Breast epithelium (tissue), 4 donors: ENCODE measurements at places on chromosomes 4 and X. TPM values are rescaled to one million over a fixed set of nuclear protein-coding genes. Genes with fewer than 3 reads are reported as not detected.

CT45A5 gene
- not detected for total RNA-seq

CXCL8 gene
- total RNA-seq, result 0.64 TPM

FGG gene
- not detected for total RNA-seq

RAB40A gene
- total RNA-seq, result 0.48 TPM

PNMA3 gene
- not detected for total RNA-seq

HERC5 gene
- 5.0 TPM for total RNA-seq

TBCK gene
- 46.9 TPM for total RNA-seq

PSMD10 gene
- 36.1 TPM for total RNA-seq

PDGFRA gene
- 125 TPM for total RNA-seq

NHSL2 gene
- total RNA-seq, result 9.2 TPM

- no peak for DNase-seq
Observed at GRCh38 chr4:53161787-53162433, 204.0 kb downstream of the SCFD2 start.

GRCh38 chr4:176999935-177000543 lies 207.3 kb upstream of the VEGFC start:
- DNase-seq, result peak; percentile 18

DNA sequence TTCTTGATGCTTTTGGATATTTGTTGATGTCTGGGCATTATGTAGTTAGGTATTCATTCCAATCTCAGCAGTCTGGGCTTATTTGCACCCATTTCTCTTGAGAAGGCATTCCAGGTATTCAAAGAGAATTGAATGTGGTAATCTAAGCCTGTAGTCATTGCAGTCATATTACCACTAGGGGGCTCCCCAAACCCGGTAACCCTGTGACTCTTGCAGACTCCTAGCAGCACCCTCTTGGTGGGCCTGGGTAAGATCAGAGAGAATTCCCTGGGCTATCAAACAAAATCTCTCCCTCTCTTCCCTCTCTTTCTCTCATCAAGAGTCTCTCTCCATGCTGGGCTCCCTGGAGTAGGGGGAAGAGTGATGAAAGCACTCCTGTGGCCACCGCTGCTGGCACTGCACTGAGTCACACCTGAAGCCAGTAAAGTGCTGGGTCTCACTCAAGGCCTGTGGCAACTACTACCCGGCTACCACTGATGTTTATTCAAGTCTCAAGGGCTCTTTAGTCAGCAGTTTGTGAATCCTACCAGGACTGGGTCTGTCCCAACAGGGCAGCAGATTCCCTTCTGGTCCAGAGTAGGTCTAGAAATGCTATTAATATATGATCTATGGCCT lies 187.7 kb upstream of the NUDT10 start:
- DNase-seq, result no peak

GRCh38 chr4:67638136-67638535 lies 62.8 kb downstream of the UBA6 start:
- no peak for DNase-seq

DNA sequence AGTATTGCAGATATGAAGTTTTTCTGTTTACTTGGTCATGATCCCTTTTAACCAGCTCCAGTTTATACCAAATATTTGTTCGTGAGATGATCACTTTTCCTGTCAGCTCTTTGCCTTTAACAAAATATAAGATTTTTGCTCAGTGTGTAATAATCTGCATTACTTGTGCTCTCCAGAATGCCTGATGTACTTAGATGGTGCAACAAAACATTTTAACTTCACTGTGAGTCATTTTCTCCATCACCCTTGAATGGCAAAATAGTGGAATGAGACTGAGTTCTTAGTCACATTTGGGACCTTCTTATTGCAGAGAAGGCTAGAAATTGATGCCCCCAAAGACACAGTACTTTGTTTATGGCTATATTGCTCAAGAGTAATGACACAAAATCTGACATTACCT lies 252.0 kb downstream of the FRMPD4 start:
- no peak for DNase-seq

- DNase-seq, result no peak
Observed at GRCh38 chr4:119693126-119693525, 64.5 kb upstream of the PDE5A start.

DNA sequence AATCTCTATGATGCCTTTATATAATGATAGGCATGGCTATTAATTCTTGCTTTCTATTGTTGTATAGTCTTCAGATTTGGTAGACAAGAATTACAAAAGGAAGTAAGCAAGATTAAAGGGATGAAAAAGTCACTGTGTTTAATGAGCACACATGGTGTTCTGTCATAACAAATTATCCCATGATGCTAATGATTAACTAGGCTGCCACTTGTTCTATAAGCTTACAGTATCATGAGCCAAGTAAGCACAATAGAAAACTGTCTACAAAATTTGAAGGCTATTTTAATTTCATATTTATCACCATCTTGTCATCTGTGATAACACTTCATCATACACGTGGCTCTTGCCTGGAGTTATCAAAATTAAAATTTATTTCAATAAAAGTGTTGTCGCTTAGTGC lies 466.7 kb downstream of the GASK1B start:
- no peak for DNase-seq

GRCh38 chrX:49287665-49288064 lies 15.8 kb upstream of the GAGE10 start:
- no peak for DNase-seq

DNA sequence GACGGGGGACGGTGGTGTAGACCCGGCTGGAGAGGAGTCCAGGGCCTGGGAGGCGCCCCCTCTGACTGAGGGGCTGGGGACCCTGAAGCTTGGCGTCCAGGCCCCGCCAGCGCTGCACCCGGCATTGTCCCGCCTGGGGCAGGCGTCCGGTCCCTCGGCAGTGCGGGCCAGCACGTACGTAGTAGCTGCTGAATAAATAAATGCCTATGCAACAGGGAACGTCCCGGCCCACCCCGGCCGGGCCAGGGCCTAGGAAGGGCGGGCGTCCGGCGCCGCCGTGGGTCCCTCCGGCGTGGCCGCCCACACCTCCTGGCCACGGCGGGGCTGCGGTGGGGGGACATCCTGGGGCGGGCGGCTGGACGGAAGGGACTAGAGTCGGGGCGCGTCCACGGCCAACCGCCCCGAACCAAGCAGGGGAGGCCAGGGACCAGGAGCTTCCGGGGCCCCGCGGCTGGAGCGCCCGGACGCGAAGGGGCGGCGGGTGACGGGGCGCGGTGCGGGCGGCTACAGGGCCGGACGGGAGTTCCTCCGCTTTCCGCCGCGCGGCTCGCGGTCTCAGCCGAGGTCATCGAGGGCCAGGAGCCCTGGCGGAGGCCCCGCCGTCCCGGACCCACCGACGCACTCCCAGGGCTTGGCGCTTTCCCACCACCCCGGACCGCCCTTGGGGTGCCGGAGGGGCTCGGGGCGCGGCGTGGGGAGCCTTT lies 886 bp upstream of the WWC2 start:
- DNase-seq, result peak; percentile 60

DNA sequence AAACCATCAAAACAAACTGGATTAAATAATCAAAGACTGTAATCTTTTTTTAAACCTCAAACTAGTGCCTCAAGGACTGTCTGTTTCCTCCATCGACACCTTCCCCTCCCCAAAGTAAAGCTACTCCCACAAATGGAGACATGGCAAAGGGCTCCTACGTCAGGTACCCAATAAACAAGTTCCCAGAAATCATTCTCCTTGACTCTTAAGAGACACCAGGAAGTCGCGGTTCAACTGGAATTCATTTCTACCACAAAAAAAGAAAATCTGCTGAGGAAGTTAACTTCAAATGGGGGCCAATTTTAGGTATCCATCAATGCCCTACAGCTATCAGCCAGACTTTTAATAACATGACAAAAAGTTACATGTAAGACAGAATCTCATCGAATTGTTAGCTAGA lies 2.5 kb downstream of the RPS4X start:
- DNase-seq, result no peak

- no peak for DNase-seq
Observed at GRCh38 chr4:170004651-170005295, 21.4 kb downstream of the MFAP3L start.

DNA sequence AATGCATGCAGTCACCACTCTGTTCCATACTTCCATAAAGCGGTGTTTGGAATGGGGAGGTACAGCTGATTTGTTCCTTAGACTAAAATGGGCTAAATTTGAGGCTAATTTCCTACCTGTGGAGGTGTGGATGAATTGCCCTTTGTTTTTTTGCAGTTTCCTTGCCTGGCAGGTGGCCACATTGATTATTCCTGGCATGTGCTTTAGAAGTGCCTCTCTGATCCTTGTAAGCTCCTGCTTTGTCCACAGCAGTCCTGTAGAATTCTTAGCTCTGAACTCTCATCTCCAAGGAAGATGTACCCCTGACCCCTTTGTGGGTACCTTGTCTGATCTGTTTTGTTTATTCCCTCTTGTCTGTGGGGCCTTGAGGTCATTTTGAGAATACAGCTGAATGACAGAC lies 136.8 kb downstream of the ADGRL3 start:
- DNase-seq, result no peak

DNA sequence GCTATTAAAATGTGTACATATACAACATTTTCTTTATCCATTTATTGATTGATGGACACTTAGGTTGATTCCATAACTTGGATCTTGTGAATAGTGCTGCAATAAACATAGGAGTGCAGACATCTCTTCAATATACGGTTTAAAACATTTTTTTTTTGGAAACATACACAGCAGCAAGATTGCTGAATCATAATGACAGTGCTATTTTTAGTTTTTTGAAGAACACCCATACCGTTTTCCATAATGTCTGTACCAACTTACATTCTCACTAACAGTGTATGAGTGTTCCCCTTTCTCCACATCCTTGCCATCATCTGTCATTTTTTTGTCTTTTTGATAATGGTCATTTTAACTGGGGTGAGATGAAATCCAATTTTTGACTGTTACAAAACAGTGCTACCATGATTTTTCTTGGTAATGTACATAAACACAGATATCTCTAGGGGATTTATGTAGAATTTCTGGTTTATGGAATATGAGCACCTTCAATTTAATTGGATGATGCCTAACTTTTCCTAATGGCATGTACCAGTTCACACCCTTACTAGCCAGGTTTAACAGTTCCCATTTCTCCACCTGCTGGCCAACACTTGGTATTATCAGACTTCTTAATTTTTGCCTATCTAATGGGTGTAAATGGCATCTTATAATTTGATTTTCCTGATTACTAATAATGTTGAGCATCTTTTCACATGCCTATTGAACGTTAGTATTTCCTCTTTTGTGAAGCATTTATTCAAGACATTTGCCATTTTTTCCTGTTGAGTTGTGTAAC lies 21.0 kb upstream of the TMSB15B start:
- DNase-seq, result no peak

- no peak for DNase-seq
Observed at GRCh38 chr4:121358473-121358872, 22.3 kb downstream of the QRFPR start.

DNA sequence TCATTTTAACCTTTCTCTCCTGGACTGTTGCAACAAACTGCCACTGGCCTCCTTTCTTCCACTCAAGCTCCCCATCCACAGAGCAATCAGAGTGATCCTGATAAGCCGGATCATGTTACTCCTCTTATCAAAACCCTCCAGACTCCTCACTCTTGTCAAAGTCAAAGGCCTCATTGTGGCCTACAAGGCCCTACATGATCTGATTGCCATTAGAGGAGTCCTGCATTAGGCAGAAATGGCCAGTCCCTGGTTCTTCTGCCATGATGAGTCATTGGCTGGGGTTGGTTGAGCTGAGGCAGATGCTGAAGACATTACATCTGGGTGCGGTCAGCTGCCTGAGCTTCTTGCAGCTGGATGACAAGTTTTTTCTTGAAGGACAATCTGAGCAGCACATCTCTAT lies 32.7 kb upstream of the CASK start:
- no peak for DNase-seq

DNA sequence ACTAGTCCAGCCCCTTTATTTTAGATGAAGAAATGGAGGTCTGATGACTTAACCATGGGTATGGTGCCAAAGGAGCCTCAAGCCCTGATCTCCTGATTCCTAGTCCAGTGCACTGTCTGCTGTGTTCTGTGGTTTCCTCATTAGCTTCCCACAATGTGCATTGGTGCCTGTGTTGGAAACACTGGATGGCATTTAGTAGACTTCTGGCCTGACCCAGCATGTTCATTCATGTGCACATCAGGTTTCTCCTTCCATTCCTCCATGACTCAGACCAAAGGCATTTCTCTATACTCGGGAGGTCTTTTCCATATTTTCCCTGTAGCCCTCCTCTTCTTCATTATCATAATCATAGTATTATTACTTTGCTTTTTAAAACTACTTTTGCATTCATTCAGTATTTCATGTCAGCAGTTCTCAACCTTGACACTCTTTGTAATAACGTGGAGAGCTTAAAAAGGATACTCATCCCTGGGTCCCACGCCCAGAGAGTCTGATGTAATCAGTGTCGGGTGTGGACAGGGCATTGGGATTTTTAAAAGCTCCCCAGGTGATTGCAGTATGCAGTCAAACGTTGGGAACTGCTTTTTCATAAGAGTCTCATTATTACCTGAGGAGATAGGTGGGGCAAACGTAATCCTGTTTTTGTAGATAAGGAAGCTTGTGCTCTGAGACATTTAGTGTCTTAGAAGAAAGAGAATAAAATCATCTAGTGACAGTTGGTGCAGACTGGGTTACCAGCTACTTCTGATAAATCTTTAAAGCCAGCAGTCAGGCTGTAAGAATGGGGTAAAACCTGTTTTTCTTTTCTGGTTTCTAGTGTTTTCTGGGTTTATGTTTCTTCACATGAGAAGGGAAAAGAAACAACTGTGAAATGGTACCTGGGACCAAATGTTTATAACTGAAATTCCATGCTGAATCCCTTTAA lies 40.9 kb upstream of the XK start:
- no peak for DNase-seq

GRCh38 chr4:177453116-177453515 lies 10.9 kb upstream of the AGA start:
- no peak for DNase-seq

DNA sequence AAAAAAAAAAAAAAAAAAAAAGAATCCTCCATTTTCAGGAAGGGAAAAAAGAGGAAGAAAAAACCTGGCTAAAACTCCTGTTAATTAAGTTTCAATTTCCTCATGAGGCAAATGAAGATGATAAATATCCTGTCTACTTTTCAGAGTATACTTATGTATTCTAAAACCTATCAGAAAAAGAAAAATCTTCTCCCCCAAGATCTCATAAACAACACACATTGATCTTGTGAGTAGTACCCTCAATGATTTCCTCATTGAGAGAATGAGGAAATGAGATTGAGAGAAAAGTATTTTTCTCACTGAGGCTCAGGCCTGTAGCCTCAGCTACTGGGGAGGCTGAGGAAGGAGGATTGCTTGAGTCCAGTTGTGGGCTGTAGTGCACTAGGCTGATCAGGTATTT lies 146.7 kb downstream of the TET2 start:
- DNase-seq, result no peak

GRCh38 chrX:21930986-21931385 lies 9.5 kb upstream of the SMS start:
- DNase-seq, result no peak

DNA sequence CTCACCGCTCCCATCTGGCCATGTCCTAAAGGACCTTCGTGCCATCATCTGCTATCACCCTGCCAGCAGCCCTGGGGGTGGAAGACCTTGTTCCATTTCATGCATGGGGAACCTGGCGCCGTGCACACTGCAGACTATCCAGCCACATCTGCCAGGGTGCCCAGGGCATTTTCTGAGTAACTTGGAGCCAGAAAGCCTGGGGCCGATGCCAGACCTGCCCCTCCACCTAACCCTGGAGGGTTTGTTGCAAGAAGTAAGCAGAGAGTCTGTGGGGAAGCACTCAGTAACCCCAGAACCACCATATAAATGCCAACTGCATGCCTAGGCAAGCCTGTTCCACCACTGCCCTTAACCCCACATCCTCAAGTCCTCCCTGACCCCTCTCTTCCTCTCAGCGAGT lies 7.3 kb downstream of the HAUS7 start:
- DNase-seq, result no peak
